Putamen (tissue), 1 donor: ENCODE measurements at places on chromosomes 2 and 18.

DNA sequence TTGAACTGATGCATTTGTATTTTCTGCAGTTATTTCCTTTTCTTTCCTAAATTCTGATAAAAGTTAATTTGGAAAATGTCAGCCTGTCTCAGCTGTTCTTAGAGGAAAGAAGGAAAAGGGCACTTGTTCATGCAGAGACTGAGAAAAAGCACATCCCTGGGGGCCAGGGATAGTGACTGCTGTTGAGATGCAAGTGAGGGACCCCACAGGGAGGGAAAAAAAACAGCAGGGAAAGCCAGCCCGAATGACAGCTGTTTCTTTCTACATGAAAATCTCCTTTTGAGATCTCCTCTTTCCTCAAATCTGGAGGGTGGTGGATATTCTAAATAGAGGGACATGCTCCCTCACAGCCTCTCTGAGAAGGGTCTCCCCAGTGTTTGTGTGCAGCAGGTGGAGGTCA lies 14.0 kb upstream of the MTA3 start:
- no peak for DNase-seq

DNA sequence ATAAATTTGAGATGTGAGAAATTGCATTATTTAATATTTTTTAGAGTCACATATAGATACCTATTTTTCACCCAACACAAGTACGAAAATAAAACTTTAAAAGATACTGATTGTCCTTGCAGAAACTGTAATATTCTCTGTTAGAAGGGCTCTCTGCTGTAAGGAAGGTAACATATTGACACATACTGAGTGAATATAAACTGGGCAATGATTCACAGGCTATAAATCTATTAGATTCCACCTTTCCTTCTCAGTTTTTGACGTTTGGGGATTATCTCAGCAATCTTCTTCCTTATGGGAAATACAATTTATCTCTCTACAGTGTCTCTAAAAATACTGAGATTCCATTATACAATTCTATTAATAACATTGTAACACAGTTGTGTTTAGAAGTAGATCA lies 229.1 kb upstream of the MAP2 start:
- DNase-seq: no peak

GRCh38 chr2:65420712-65421431 lies 11.5 kb downstream of the SPRED2 start:
- DNase-seq: no peak

- DNase-seq: peak; percentile 45
Measured at GRCh38 chr2:40450796-40451430, 977 bp downstream of the SLC8A1 start.

DNA sequence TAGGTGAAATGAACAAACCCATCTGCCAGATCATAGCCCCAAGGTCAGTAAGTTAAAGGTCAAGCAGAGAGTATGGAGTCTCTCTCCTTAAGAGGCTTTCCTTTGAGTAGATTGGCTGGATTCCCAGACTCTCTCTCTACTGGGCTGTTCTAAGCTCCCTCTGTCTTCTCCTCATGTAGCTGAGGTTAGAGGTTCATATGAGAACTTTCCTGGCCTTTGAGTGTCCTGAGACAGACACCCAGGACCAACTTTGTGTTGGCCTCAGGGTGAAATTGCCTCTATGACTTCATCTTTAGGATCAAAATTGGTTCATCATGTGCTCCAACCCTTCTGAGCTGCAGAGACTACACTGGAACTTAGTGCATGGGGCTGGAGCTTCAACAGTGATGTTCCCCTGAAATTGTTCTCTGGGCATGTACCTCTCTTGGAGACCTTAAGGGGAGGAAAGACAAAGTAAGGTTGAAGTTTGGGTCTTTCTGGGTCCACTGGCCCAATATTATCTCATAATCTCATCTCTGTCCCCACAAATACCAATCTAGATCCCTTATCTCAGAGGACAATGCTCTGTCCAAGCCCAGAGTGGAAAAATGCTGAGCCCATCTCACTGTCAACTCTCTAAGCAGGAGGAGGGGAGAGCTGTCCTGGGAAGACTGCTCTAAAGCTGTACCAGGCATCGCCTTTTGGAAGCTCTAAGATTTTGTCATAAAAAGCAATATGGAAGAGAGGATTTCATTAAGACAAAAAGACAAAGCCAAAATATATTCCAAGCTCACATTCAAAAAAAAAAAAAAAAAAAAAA lies 177.3 kb upstream of the ARL4C start:
- DNase-seq: no peak

GRCh38 chr2:33377048-33377447 lies 99.4 kb upstream of the RASGRP3 start:
- DNase-seq: no peak

- DNase-seq: no peak
Measured at GRCh38 chr2:86037795-86038192, 67.9 kb downstream of the POLR1A start.

GRCh38 chr18:44602380-44602779 lies 78.3 kb upstream of the SETBP1 start:
- DNase-seq: no peak

DNA sequence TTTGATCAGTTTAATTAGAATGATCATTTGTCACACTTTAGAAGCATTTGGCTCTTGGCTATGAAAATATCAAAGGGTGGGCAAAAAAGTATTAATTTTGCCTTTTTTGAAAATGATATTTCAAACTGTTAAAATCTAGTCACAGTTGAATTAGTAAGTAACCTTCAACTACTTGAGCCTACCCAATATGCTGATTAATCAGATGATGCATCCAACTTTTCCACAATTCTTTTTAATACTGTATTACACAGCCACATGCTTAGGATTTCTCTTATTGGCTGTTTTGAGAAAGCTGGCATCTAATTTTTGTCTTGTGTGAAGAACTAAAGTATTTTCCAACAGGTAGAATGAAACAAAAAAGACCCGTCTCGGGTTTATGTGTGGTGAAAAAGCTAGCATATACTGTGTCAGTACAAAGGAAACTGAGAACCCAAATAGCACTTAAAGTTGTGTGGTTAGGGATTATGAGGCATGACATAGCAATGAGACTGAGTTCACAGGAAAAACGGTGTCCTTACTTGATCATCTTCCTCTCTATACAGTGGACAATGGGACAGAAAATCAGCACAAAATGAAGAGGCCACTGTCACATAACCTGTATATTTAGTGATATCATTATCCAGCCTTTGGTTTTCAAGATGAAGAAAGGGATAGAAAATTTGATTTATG lies 11.7 kb downstream of the OSBPL6 start:
- no peak for DNase-seq

- DNase-seq: no peak
Measured at GRCh38 chr2:239222312-239222660, 178.5 kb downstream of the HDAC4 start.

- peak; percentile 61 for DNase-seq
Measured at GRCh38 chr2:101152272-101153076, 1.3 kb upstream of the TBC1D8 start.

- DNase-seq: peak; percentile 0
Measured at GRCh38 chr2:81050580-81051095, 746.1 kb upstream of the LRRTM1 start.

DNA sequence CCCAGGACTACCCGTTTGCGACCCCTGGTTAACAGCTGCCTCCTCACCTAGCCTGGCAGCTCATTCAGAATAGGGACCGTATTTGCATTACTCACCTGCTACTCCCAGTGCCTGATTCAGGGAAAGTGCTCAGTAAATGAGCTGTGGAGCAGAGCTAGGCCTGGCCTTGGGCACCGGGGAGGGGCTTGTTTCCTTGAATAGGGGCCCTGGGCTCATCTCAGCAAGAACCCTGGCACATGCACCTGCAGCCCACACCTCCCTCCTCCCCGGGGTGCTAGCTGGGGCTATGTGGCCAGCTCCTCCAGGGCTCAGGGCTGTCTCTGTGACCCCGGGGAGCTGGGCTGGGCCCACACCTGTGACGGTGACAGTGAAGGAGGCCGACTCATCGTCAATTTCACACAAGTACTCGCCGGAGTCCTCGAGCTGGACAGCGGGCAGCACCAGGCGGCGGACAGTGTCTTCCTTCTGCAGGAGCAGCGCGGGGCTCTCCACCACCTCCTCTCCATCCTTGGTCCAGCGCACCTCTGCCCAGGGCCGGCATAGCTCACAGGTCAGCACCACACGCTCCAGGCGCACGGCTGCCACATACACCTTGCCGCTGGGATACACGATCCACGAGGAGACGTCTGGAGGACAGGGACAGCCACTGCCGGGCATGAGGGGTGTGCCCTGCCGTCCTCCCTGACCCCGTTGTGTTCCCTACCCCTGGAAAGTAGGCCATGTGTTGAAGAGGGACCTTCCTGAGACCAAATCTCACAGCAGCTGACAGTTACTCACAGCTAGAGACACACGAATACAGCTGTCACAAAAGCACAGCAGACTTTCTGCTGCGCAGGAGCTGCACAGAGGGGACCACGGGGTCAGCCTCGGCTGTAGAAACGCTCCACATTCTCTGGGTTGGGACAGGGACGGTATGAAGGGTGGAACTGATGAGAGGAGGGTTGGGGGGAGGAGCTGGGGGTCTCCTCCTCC lies 9.0 kb downstream of the OBSL1 start:
- DNase-seq: no peak

- DNase-seq: no peak
Measured at GRCh38 chr2:230557065-230557464, 141.1 kb downstream of the SP100 start.

- no peak for DNase-seq
Measured at GRCh38 chr2:3785220-3785889, 82.0 kb downstream of the DCDC2C start.

- DNase-seq: no peak
Measured at GRCh38 chr18:32156855-32157254, 33.0 kb upstream of the MEP1B start.

GRCh38 chr2:61172671-61173070 lies 10.7 kb downstream of the C2orf74 start:
- DNase-seq: no peak

DNA sequence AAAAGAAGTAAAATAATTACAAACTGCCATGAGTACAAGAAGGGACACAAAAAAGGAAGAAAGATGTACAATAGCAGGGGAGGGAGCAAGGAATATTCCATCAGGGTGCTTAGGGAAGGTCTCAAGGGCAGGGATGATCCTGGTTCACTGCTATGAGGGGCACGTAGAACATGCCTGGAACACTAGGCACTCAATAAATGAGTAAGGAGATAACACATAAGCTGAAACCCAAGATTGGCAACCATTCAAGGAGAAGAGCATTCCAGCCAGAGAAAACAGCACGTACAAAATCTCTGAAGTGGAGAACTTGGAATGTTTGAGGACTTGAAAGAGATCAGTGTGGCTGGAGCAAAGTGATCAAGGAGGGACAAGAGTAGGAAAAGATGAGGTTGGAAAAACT lies 103.2 kb downstream of the FAM161A start:
- DNase-seq: no peak

GRCh38 chr2:235570256-235570655 lies 76.4 kb downstream of the AGAP1 start:
- no peak for DNase-seq

DNA sequence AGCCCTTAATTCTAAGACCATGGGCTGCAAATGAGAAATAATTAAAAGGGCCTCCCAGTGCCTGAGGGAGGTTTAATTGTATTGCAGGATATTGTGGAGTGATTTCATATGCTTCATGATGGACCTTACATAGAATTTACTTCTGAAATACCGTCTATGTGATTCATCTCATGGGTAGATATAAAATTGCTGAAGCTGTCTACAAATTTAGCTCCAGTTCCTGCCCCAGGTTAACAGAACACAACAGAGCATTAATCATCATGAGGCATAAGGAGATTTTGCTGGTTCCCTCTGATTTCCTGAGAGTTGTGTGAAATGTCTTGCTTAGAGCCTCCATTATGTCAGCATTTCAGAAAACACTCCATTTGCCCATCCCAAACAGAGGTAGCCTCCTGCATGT lies 770 bp downstream of the UPP2 start:
- DNase-seq: no peak

- no peak for DNase-seq
Measured at GRCh38 chr18:79939096-79939495, 12.4 kb downstream of the SLC66A2 start.

DNA sequence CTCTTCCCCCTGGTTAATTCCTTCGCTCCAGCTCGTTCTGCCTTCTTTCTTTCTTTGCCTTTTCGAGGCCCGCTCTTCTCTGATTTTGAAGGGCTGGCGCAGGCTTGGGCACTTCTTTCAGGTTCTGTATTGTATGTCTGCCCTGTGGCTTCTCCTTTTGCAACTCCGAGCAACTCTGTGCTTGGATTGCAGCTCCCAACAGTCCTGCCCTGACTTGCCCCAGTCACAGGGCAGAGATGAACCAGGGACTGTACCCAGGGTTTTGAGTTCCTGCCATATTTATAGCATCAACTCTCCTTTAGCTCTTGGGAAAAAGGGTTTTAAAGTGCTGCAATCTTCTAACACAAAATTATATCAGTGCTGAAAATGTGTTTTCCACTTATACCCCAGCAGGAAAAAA lies 31.1 kb upstream of the CD8A start:
- no peak for DNase-seq

DNA sequence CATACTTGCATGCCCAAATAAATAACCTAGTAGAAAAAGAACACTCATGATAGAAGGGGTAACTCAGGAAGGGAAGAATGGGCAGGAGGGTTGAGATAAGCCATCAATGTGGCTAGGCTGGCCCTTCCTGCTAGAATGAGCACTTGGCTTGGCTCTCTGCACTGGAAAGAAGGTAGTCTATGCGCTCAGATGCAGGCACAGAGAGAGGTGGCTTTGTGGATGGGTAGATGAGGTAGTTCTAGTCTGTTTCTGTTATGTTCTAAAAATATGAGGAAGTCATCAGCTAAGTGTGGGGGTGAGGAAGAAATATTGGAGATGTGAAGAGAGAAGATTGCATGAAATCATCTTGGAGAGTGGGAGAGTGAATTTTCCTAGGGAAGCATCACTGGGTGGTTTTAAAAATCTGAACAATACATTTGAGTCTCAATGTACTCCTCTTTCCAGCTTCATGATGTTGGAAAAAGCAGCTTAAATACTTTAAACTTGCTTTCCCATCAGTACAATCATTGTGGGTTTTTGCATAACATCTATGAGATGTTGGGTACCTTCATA lies 357.1 kb downstream of the CNTNAP5 start:
- peak; percentile 69 for DNase-seq

GRCh38 chr2:127632592-127633489 lies 13.1 kb upstream of the GPR17 start:
- no peak for DNase-seq

DNA sequence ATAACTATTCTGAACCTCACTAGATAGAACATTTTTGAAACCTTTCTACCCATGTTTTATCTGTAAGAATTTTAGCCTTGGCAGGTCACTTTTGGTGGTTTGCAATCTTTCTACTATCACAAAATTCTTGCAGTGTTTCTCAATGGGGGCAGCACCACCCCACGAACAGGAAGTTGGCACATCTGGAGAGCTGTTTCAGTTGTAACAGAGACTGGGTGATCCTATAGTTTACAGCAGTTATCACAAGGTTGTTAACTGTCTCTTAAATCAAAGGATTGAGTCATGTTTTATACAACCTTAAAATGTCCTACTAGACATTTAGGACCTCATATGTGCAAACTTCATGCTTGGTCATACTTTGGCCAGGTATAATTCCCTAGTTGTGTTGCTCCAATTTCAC lies 829.2 kb downstream of the ERBB4 start:
- DNase-seq: no peak

GRCh38 chr2:189131991-189132390 lies 47.6 kb downstream of the COL5A2 start:
- no peak for DNase-seq
